Stimulated activated CD4-positive, alpha-beta T cell treated with anti-CD3 and anti-CD28 coated beads, Interleukin-4, amount 100 ng/mL, for 48 hours (primary cell): ENCODE measurements at places on chromosomes 3 and 15.

- DNase-seq, result no peak
These were observed 539.1 kb downstream of the MFSD1 start for GRCh38 chr3:159340877-159341500.

GRCh38 chr15:79122991-79123390 lies 32.4 kb upstream of the RASGRF1 start:
- DNase-seq, result no peak

- no peak for DNase-seq
These were observed 48.8 kb downstream of the UACA start for GRCh38 chr15:70714565-70714964.

DNA sequence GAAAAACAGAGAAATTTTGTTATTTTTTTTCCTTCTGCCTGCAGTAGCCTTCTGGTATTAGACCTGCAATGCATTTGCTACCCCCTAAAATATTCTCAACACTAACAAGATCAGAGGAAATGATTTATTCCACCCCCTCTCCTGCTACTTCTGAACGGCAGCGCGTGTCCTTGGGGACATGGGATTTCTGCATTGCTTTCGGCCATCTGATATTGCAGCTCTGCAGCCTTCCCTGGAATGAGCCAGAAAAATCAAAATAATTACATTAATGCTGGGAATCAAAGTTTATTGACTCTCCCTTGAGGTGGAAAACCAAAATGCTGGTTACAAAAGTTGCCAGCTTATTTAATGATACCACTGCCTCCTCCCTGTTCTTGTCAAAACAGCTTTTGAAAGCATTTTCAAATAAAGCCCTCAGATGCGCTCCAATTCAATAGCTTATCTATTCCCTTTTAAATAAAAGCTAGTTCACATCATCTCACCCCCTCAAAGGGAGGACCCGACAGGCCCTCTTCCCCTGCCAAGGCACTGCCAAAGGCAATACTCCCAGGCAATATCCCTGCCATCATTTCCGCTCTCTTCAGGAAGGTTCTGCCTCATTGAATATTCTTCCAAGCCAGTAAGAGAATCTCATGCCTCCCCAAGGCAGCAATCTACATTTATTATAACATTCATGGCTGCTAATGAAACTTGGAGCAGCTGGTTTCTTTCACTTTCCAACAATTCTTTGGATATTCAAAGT lies 96.6 kb downstream of the FHIT start:
- DNase-seq, result no peak

GRCh38 chr15:74032606-74033561 lies 38.4 kb downstream of the PML start:
- DNase-seq, result no peak

DNA sequence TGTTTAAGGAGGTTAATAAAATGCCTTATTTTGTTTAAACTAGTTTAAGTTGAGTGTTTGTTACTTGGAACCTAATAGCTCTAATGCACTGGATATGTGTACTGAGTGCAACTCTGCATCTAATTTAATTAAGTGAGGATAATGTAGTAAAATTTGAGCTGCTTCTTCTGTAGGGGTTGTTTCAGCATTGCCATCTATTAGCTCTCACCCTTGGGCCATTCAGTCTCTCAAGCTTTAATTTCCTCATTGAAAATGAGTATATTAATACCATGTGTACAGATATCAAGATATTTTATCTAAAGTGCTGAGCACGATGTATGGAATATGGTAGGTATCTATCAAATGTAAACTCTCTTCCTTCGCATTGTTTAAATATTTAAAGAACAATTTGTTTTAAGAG lies 375.7 kb upstream of the LRRC3B start:
- no peak for DNase-seq

GRCh38 chr3:107387555-107387954 lies 10.3 kb downstream of the CCDC54 start:
- no peak for DNase-seq

DNA sequence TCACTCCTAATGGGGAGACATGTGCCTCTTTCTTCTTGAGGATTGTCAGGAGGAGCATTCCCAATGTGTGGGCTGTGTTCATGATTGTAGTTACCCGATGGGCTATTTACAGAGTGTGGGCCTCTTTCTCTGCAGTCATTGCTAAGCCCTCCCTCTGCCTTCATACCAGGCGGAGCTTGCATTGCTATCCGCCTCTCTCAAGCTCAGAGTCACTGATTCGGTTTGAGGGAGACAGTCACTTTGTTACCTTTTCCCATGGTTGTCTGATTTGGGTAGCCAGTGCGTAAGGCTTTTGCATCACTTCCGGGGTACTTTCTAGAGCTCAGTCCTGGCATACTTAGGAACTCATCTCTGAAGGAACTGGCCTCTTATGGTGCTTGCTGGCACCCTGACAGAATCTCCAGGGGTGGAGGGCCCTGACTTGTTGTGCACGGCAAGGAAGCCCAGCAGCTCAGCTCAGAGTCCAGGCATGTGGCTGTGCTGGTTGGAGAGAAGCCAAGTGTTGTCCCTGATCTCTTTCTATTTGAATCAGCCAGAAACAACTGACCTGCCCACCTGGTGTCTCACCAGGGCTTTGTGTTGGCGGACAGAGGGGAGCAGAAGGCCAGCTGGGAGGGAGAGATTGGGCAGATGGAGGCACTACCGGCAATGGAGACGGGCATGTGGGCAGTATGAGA lies 79.8 kb downstream of the EPHB1 start:
- DNase-seq, result no peak

DNA sequence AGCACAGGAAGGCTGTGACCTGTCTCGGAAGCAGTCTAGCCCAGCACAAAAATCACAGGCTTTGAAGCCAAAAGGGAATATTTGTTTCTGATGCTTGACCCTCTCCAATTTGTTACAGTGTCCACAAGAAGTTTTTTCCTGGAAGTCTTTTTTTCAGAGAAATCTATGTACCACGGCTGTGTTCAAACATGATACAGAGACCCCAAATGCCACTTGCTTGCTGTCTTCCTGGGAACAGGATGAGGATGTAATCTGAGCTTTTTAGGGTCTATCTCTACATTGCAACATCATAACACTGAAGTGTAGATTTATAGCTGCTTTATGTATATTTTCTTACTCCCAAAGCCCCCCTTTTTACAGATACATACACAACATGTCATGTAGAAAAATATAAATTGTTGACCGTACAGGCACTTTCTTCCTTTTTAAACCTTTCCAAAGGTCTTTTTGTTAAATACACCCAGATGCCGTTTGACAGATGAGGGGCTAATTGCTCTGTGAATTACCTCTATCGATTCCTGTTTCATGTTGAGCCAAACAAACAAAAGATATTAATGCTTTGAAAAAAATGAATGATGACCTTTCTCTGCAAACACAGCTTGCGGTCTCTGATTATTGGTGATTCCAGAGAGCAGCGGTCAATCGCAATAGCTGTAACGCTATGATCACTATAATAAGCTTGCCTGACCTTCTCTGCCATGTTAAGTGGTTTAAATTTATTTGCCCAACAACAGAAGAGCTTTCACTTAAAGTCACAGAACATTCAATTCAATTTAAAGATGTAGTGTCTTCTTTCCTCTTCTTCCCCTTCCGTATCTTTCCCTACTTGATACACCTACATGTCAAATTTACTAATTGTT lies 875.9 kb upstream of the NR2F2 start:
- DNase-seq, result no peak

GRCh38 chr15:88604381-88605188 lies 16.6 kb upstream of the AEN start:
- DNase-seq, result no peak

DNA sequence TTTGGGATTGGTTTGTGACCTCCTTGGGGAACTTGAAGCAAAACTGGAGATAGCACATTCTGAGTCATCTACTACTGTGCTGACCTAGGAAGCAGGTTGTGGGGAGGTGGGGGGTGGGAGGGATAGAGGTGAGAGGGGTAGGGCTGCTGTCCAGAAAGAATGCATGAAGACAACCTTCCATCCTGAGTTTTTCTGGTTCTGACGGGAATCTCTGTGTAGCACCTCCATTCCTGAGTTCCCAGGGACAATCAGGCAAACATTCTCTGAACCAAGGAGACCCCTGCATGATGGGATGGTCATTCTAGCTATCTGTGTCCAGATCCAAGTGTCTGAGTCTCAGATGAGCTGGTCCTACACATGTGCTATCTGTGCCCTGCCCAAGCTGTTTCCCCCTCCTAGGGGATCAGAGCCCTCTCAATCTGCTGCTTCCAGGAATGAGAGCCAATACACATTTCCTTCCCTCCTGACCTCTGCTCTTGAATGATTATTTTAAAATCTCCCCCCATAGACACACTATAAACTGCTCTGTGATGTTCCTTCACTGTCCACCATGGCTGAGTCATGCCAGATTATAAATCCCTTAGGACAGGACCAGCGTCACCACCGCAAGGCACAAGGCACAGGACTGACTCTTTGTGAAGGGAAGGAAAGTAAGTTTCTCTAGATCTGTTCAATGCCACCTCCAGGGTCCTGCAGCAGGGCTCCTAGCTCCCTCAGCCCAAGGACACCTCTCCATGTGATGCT lies 2.2 kb upstream of the CD276 start:
- no peak for DNase-seq

GRCh38 chr3:37968813-37969595 lies 21.6 kb upstream of the VILL start:
- no peak for DNase-seq

- DNase-seq, result no peak
These were observed 650 bp downstream of the PYGO1 start for GRCh38 chr15:55587321-55588069.

GRCh38 chr3:164459521-164460151 lies 618.7 kb downstream of the SI start:
- no peak for DNase-seq

DNA sequence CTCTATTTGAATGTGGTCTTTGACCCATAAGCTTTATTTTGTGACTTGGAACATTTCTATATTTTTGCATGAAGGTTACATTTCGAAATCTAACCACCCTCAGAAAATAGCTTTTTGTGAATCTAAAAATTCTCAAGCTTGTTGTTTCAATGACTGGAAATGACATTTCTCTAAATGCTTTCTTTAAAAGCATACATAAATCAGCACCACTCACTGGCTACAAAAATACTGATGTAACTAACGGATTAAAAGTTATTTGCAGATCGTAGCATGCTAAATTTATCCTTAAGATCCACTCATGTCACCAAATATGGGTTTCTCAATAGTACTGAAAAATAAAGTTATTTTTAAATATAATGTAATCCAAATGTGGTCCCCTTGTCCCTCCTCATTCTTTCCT lies 55.2 kb upstream of the ACAN start:
- DNase-seq, result no peak

DNA sequence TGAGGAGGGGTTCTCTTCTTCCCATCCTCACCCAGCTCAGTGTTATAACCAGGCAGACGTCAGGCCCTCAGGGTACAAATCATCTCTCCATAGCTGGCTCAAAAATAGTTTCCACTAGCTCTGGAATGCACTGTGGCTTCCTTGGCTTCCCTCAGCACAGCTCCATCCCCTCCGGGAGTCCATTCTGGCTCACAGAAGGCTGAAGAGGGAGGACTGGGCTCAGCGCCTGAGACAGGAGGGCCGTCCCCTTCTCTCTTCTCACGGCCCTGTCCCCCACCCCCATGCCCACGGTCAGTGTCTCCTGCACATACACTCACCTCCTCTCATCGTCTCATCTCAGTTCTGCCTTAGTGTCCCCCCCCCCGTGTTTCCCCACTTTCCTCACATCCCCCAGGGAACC lies 50.1 kb downstream of the UMPS start:
- no peak for DNase-seq

DNA sequence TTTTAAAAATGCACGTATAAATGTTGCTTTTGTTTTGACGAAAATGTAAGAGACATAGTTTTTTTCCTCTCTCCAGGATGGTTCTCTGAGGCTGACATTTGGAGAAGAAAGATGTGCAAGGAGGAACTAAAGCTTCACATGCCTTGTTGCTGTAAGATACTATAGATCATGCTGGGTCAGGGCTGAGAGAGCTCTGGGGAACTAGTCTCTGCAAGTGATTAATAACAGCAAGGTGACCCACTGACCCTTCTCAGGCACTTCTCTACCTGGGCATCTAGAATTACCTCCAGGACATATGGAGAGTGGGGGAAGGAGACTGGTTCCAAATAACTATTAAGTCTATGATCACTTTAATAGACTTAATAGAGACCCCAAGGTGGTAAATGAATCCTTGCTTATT lies 246.0 kb downstream of the KBTBD8 start:
- no peak for DNase-seq

DNA sequence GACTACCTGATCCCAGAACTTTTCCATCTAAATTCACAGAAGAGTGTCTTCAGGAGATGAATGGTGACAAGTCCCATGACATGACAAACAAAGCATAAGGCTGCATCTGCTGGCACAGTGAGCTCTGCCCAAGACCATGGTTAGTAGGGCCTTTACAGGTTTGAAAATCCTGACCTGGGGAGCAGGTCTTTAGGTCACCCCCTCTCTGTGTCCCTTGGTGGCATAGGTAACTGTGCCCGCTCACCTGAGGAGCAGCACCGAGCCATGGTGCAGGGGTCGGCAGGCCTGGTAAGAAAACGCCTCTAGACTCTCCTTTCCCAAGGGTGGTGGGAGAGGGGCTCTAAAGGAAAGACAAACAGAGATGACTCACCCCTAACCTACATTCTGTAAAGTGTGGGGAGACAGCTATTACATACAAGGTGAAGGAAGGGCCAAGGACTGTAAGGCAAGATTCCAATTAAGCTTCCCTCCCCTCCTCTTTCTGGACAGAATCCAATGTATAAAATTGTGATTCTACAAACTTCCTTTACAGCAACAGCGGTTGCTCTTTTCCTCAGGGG lies 74.0 kb downstream of the SATB1 start:
- no peak for DNase-seq

- DNase-seq, result peak; percentile 25
These were observed 534 bp downstream of the FRMD5 start for GRCh38 chr15:44194323-44195150.
